Activated CD4-positive, CD25-positive, alpha-beta regulatory T cell treated with anti-CD3 and anti-CD28 coated beads, Interleukin-2, amount 50 U/mL, for 24 hours (primary cell): ENCODE measurements at places on chromosomes 4 and X.

DNA sequence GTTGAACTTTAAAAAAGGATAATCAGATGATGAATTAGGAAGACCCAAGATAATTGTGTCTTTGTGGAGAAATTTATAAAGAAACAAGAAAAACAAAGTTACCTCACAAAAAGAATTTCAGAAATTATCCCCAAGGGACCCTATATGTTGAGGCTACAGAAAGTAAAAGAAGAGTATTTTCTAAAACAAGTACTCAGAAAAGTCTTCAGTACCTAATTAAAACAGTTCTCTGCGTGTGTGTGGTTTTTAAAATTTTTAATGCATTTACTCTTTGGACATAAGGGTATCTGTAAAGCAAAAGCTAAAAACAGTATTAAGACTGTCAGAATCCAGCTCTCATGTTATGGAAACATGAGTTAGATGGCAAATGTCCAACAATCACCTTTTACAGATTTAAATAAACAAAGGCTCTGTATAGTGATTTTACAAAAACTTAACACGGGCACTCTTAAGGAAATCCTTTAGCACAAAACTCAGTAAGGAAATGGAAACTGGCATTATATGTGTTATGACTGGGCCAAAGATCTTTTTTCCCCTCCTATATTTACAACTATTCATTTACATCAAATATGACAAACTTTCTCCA lies 187.5 kb downstream of the NSUN7 start:
- ATAC-seq: no peak

DNA sequence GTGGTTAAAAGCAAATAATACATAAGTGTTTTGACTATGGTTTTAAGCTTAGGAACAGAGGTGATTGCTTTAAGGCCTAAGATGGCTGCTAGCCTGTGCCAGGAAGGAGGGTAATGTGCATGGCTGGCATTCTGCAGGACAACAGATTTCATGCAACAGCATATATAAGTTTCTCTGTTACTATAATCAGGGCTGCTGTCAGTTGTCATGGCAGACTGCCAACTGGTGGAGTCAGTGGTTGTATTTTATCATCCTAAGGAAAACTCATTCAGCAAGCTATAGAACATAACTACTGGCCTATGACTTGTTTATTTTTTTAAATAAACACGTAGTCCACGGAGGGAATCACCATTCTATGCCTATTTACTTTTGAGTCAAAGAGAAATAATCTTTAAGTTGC lies 77.7 kb upstream of the DCAF8L1 start:
- no peak for ATAC-seq

- no peak for ATAC-seq
Observed at GRCh38 chr4:36812149-36812548, 432.4 kb upstream of the NWD2 start.

GRCh38 chr4:118034053-118034785 lies at the start of gene NDST3:
Gene NDST3, plus strand, starts transcription at chr4:118034486. Its CDS starts 19,425 bp downstream, at chr4:118053911.
- ATAC-seq: no peak

GRCh38 chr4:138910195-138910913 lies 105.2 kb upstream of the NOCT start:
- ATAC-seq: no peak

- ATAC-seq: no peak
Observed at GRCh38 chrX:54821310-54821709, 13.8 kb downstream of the MAGED2 start.

DNA sequence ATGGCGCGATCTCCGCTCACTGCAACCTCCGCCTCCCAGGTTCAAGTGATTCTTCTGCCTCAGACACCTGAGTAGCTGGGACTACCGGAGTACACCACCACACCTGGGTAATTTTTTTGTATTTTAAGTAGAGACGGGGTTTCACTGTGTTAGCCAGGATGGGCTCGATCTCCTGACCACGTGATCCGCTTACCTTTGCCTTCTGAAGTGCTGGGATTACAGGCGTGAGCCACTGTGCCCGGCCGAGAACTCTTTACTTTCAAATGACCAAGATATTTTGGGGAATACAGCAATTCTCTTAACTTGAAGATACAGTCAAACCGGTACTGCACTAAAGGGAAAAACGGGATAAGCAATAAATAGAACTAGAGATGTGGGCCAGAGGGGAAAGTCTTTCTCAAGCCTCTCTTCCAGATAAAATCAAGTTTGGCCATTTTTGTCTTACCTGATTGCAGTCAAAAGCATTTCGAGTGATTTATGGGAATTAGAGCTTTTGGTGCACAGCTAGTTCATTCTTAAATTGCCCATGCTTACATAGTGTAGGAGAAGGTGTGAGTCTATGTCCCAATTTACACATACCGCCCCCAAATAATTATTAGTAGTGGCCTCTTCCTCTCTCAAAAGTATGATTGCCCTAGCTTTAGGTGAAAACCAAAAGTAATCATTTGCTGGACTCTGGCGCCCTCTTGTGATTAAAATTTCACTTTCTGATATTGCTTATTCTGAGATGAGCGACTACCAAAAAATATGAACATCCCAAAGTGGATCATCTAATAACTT lies 53.2 kb upstream of the ABCG2 start:
- ATAC-seq: no peak

GRCh38 chr4:21447301-21448054 lies 501.1 kb downstream of the KCNIP4 start:
- no peak for ATAC-seq

DNA sequence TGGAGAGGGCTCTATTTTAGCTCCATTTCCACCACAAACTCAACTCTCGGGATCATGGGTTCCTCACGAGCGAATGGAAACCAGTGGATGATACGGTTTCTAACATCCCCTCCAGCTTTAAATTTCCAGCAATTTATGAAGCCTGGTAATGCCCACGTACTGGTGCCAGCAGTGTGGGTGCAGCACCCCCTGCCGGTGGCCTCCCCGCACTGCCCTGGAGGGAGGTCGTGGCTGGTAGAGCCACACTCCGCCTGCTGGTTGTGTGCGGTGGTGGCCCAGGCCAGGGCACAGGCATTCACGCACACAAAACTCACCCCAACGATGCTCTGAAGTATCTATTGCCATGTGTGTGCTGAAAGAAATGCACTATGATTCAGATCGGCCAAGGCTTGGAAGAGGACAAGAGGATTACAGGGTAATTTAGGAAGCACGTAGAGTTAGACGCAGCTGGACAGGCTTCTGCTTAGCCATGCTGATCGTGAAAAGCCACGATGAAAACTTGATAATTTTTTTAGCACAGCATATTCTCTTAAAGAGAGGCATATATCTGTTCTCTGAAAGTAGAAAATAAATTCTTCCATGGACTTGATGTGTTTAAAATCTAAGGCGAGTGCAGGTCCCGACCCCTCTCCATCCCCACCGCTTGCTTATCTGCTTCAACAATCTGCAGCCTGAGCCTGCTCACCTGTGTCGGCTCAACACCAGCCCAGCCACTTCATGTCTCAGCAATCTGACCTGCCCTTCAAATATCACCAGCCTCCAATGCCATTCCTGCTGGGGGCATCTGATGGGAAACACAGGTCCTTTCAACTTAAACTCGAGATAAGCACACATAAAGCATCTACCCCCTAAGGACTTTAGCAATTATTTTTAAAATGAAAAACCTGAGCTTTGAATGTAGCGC lies 59.1 kb downstream of the SCD5 start:
- ATAC-seq: peak; percentile 81

DNA sequence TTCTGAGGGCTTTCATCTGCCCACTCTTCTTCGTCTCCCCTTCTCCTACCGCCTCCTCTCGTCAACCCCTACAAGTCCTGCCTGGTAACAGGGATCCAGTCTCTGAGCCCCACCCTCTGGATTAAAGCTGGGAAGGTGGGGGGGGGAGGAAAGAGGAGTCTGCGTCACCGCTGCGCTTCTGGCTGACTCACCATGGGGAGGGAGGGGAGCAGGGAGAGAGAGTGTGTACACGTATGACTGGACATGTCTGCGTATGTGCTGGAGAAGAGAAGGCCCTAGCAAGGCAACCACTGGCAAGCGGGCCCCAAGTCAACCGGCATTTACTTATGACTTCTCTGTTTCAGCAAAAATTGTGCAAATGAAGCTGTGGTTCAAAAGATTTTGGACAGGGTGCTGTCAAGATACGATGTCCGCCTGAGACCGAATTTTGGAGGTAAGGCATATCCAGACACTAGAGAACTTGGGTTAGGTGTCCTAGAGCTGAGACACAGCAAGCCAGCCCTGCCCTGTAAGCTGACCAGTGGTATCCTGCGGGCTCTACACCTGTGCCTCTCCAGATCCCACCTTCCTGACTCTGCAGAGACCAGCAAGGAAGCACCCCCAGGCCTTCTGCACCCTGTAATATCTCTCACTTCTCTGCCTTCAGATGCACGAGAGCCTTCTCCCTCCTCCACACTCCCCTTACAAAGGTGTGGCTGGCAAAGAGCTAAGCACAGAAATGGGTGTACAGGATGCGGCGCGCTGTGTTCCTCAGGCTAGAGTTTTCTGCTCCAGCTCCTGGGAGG lies 2.5 kb downstream of the GABRQ start:
- ATAC-seq: no peak

GRCh38 chrX:110409925-110410324 lies 51.3 kb downstream of the RTL9 start:
- peak; percentile 70 for ATAC-seq

- ATAC-seq: no peak
Observed at GRCh38 chr4:21962691-21963090, 14.1 kb upstream of the KCNIP4 start.

GRCh38 chr4:161642708-161643107 lies 521.1 kb downstream of the FSTL5 start:
- no peak for ATAC-seq

GRCh38 chrX:11073381-11073780 lies 37.8 kb upstream of the HCCS start:
- no peak for ATAC-seq

GRCh38 chrX:65586491-65586890 lies 51.9 kb upstream of the LAS1L start:
- ATAC-seq: no peak

DNA sequence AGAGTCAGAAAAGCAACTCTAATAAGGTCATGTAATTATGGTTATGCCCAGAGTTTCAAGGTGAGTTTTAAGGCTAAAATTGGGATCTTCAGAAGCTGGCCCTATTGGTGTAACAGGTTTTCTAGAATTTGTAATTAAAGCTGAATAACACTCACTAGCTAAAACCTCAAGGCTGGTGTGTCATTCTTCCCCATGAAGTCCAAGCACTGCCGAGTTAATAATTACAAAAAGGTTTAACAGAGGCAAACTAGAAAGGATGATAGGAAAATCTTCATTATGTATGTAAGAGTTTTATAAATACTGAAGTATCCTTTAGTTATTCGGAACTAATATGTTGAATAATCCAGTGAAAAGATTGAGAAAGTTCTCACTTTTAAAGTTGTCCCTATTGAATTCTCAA lies 34.3 kb downstream of the MXRA5 start:
- ATAC-seq: no peak

- no peak for ATAC-seq
Observed at GRCh38 chrX:20197641-20198210, 56.1 kb upstream of the EIF1AX start.

- ATAC-seq: no peak
Observed at GRCh38 chr4:16116493-16116990, 32.7 kb upstream of the PROM1 start.

- ATAC-seq: no peak
Observed at GRCh38 chr4:15558561-15558960, 88.9 kb downstream of the CC2D2A start.

GRCh38 chr4:89539797-89540711 lies 232.5 kb upstream of the GPRIN3 start:
- no peak for ATAC-seq

DNA sequence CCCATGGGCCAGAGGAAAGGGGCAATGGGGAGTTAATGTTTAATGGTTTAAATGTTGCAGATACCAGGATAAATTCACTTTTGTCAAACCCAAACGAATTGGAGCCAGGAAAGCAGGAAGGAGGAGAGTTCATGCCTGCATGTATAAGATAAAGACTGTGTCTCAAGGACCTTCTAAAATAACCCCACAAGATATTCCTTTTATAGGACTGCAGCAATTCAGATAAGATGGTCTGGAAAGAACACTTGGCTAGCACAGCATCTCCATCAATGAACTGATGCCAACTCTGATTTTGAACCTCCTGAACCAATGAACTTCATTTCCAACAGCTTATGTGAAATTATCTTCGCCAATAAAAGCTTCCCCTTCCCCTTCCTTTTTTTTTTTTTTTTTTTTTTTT lies 31.3 kb upstream of the LONRF3 start:
- ATAC-seq: no peak

DNA sequence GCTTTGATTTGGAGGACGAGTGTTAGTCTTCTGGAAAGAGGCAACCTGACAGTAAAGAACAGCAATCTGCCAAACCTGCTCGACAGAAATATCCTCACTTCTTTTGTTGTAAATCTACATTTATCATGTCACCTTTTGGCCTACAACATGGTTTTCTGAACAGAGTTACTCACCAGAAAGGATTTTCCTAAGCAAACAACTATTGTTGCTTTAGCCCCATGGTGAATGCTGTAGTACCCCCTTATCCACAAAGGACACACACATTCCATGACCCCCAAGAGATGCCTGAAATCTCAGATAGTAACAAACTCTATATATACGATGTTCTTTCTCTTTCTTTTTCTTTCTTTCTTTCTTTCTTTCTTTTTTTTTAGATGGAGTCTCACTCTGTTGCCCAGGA lies 42.7 kb downstream of the TMEM150C start:
- ATAC-seq: no peak

GRCh38 chr4:24655971-24656370 lies 71.6 kb upstream of the DHX15 start:
- ATAC-seq: no peak

DNA sequence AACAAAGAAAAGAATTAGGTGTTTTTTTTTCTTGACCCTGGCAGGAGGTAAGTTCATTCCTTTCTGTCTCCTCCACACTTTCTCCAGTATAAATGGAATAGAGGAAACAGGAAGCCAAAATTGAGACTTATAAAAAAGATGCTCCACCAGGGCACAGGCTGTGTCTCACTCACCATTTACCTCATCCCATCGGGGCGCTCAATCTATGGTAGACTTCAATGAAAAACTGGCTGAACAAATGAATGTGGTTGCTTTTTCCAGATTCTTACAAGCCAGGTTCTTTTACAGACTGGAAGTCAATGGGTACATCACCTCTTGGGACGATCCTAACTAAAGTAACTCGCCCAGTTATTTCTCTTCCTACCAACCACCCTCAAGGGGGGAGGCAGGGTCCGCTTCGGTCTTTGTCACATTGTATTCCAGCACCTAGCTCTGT lies 685 bp downstream of the COMMD8 start:
- no peak for ATAC-seq

DNA sequence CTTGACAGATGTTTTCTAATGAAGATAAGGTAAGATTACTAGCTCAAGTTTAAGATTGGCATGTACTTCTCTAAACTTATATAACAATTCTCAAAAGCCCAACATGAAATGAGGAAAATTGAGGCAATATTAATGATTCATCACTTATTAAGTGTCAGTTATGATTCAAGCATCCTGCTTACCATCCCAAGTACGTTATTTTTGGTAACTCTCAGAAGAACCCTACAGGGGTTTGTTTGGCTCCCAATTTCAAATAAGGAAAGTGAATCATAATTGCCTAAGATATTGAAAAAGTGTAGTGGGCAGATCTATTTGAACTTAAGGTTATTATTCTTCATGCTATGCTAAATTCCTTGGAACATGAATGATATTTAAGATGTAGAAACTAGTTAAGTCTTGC lies 387.9 kb upstream of the TENM3 start:
- ATAC-seq: no peak
